PC-3 (cell line): ENCODE measurements at places on chromosomes 7 and 10. TPM values are rescaled to one million over a fixed set of nuclear protein-coding genes. Genes with fewer than 3 reads are reported as not detected.

The GNAT3 gene
- total RNA-seq: not detected in 2 replicates

The ALOX5 gene
- 0.11 and 0.92 TPM in 2 replicates for total RNA-seq

The C7orf57 gene
- 0.15 TPM in 1 of 2 replicates, not detected in the other for total RNA-seq

The CNPY1 gene
- total RNA-seq: not detected in 2 replicates

The PIK3AP1 gene
- 3.7 and 4.7 TPM in 2 replicates for total RNA-seq

The FRAT1 gene
- 4.1 and 4.4 TPM in 2 replicates for total RNA-seq

The UCMA gene
- total RNA-seq: not detected in 2 replicates

The GIMAP4 gene
- total RNA-seq: not detected in 2 replicates

The FGFBP3 gene
- total RNA-seq: 0.69 and 1.2 TPM in 2 replicates

The MYL7 gene
- total RNA-seq: not detected in 2 replicates
